Tibial nerve (tissue), 4 donors: ENCODE measurements at places on chromosomes 4 and X.

DNA sequence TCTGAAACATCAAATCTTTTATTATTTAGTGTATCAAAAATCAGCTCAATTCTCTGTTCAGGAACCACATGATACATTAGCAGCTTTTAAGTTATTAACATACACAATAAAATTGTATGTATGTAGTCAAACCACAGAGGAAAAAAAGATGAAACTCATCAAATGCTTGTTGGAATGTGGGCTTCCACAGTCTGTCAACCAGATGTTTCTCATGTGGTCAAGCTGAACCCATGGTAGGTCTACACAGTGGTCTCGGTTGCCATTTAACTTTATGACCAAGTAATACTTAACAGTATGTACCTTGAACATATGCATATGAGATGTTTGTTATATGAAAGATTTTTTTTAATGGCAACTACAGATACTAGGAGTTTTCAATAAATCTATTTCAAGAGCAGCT lies 427.8 kb downstream of the IL15 start:
- no peak for DNase-seq

DNA sequence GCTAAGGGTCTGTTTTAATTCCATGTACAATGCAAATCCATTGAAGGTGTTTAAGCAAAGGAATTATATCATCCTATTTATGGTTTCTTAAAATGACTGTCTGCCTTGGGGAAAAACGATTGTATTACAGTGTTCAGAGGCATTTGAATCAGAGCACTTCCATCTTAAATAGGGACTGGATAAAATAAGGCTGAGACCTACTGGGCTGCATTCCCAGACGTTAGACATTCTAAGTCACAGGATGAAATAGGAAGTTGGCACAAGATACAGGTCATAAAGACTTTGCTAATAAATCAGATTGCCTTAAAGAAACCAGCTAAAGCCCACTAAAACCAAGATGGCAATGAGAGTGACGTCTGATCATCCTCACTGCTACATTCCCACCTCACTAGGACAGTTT lies 1167.2 kb upstream of the PABPC4L start:
- DNase-seq: no peak

- no peak for DNase-seq
Measured at GRCh38 chr4:140000232-140000631, 153.8 kb downstream of the MAML3 start.

- no peak for DNase-seq
Measured at GRCh38 chr4:83546786-83547185, 10.9 kb downstream of the GPAT3 start.

- DNase-seq: no peak
Measured at GRCh38 chr4:177489471-177490246, 47.4 kb upstream of the AGA start.

DNA sequence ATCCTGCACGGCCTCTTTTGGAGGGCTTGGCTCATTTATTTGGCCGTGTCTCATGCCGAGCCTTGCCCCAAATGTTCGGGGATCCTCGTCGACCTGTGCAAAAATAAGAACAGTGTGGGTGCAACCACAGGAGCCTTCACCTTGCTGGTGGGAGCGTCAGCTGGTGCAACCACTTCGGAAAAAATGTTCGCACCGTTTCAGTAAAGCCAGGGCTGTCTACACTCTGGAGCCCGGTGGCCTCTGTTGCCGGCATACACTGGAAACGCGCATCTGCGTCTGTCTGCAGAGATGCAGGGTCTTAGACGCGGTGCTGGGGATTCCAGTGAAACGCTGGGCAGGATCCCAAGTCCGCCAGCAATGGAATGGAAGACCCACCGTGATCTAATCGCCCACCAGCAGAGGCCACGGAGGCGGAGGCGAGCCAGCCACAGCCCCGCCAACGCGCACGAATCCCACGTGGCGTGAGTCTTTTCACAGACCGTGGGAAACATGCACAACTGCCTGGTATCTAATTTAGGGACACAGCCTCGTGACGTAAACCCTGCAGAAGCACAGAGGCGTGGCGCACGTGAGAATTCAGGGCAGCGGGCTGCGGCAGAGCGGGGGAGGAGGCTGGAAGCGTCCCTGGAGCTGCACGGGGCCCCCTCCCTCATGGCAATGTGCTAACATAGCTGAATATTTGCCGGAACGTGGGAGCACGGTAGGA lies 13.8 kb upstream of the MXD4 start:
- no peak for DNase-seq

GRCh38 chr4:153594210-153594609 lies 89.9 kb upstream of the TLR2 start:
- no peak for DNase-seq

DNA sequence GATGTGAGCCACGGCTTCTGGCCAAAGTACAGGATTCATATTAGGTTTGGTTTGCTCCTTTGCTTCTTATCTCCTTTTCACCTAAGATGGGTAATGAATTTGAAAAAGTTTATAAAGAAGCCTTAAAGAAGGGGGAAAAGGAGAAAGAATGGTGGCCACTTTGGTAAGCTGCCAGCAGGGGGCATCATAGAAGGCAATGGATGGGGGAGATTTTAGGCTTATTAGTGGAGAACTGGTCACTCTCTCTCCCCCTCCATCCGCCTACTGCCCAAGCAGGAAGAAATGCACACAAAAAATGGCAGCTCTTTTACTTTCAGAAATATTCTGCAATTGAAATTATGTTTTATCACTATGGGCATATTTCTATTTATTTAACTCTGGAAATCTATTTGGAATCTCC lies 32.0 kb downstream of the SPARCL1 start:
- DNase-seq: no peak

- DNase-seq: no peak
Measured at GRCh38 chr4:185323606-185324005, 72.1 kb downstream of the LRP2BP start.

DNA sequence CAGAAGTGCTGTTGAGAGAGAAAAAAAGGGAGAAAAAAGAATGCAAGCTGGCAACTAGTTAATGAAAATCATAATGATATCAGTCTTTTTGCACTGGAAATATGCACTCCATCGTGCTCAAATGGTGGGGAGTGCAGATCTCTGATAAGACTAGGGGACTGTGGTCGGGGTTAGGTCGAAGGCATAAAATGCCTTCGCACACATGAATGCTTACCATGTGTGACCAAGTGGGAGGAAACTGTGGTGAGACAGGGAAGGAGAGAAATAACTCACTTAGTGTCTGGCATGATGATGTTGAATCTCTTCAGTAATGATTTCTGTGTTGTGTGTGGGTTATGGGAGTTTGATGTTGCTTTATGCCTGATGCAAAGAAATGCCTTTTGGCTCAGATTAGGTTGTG lies 358.9 kb downstream of the FBXO8 start:
- no peak for DNase-seq

DNA sequence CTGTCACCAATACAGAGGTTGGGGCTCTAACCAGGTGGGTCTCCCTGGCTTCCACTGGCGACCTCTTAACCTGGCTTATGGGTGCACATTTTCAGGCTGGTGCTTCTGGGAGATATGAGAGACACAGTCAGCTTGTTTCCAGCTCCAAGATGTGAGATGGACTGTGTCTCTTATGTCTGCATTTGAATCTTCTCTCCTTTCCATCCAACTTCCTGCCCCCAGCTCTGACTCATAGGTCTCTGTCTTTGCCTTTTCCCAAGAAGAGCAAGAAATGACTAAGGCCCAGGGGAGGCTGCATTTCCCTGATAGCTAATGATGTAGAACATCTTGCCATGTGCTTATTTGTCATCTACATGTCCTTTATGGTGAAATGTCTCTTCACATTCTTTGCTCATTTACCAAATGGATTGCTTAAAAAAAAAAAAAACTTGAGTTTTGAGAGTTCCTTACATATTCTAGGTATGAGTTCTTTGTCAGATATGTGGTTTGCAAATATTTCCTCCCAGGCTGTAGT lies 3.2 kb upstream of the UXT start:
- DNase-seq: no peak

DNA sequence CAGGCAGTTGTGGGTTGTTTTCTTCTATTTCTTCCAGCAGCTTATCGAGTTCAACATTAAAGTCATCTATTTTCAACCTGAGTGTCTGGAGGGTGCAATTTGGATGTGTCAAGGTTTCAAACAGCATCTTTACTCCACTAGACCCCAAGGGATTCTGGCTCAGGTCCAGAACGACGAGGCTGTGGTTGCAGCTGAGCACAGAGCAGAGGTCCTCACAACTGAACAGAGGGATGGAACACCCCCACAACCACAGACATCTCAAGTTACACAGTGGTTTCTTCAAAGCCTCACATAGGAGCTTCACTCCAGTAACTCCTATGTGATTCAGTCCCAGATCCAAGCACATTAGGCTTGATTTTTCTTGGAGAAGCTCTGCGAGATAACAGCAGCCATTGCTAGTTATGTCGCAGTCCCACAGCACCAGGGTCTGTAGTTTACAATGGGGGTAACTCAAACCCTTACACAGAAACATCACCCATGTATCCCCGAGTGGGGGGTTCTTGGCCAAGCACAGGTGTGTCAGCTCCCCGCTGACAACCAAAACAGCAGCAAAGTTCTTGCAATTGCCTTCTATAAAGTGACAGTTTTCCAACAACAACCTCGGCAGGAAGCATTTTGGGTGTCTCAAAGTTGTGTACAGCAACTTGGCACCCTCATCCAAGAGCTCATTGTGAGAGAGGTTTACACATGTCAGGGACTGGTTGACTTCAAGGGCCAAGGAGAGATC lies 2.8 kb downstream of the NLRP2B start:
- no peak for DNase-seq

DNA sequence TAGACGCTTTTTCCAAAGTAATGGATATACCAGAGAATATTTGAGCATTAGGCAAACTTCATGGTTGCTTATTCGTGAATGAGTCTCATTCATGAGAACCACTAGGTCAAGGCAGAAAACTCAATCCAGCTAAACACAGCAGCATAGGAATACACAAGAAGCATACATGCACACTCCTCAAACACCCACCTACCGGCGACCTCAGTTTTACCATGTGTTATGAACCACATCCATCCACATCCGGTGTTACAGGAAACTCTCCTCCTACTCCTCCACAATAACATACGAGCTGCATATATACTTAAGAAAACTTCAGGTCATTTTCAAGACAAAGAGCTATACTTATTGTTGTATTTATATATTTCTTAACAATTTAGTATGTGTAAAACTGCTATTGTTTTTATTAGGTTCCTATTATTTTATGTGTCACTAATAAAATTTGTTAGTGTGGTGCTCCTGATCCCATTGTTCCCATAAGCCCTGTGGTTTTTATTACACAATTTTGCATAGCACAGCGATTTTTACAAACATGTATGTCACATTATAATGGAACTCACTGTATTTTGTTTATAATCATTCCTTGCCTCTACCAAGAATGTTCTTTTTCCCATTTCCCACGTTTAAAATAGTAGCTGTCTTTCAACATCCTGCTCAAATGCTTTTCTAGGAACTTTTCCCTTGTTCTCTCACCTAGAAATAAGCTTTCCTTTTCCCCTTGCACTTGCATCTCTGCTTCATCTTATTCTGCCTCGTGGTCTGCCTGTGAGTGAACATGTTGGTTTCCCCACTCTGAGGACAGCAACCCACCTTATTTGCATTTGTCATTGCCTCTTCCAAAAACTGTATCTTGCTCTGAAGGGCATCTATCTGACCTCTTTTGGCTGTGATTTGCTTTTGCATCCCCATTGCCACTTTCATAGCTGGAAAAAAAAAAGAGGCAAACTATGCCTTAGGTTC lies 48.3 kb downstream of the STBD1 start:
- DNase-seq: no peak

DNA sequence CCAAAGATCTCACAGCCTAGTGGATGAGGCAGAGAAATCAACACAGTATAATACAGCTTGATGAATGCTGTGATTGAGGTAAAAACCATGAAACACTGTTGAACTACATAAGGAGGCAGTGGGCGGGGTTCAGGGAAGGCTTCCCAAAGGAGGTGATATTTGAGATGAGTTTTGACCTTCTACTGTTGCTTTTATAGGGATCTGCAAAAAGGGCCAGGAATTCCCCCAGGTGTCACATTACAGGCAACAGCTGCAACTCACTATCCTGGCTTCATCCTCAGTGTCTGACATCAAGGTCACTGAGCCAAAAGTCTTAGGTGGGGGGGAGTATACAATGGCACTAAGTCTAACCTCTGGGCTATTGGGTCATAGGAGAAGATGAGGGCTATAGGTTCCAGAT lies 185.7 kb upstream of the NRK start:
- no peak for DNase-seq

- DNase-seq: no peak
Measured at GRCh38 chr4:7390906-7391636, 43.7 kb downstream of the PSAPL1 start.
